ENCODE measurements at places on chromosomes 2 and 18.

DNA sequence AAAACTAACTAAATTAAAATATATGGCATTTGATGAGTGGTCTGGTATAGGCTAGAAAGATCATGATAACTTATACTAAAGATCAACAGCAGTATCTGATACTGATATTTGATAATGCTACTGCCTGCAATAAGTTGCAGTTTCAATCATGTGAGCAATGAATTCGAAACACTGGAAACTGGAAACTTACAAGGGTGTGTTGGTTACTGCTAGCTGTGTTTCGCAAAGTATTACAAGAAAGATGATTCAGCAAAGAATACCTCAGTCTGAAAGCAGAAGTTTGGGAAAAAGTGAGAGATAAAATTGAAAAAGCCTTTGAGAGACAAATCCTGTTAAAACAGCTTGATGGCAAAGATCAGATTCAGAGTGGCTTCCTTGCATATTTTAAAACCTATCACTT lies 294.5 kb downstream of the CCDC178 start:
- no peak for DNase-seq

- peak; percentile 26 for DNase-seq
These were observed 8.2 kb upstream of the SMARCAL1 start for GRCh38 chr2:216404010-216404618.

GRCh38 chr2:229273723-229274338 lies 2.7 kb upstream of the PID1 start:
- no peak for DNase-seq

DNA sequence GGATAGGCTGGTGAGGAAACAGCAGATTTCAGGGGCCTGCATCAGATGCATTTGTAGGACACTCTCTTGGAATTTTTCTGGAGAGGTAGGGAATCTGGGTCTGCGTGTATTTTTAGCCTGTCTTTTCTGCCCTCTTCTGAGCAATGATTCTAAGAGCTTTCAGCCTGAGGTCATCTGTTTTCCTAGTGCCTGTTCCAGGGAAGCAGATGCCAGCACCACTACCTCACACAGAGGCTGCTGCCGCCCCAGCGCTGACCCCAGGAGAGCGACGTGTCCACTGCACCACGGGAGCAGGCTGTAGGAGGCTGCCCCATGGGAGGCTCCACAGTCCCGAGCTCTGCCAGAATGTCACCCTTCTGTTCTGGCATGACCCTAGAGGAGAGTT lies 316.5 kb downstream of the CYP26B1 start:
- no peak for DNase-seq

- DNase-seq = no peak
These were observed 31.6 kb downstream of the CYP26B1 start for GRCh38 chr2:72116081-72116533.
